ENCODE measurements at places on chromosomes 6 and 20.

- no peak for DNase-seq
Observed at GRCh38 chr6:91437315-91437729, 850.5 kb upstream of the MAP3K7 start.

- DNase-seq, result no peak
Observed at GRCh38 chr6:124679387-124679786, 282.9 kb upstream of the RNF217 start.

- no peak for DNase-seq
Observed at GRCh38 chr6:35533981-35534380, 21.3 kb upstream of the TULP1 start.

DNA sequence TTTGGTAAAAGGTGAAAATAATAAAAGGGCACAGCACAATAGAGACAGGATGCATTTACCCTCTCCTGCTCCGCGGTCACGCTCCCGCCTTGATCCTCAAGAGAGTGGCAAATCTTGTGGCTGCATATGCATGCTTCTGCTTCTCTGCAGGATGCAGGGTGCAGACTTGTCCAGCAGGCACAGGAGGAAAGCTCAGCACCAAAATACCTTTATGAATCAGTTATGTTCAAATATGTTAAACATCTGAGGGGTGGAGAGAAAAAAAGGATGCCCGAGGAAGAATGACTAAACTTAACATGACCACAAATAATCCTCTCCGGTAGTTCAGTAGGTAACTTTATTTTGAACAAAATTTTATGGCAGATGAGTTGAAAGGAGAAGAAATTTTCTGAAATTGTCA lies 366.1 kb upstream of the SOX4 start:
- DNase-seq, result no peak

DNA sequence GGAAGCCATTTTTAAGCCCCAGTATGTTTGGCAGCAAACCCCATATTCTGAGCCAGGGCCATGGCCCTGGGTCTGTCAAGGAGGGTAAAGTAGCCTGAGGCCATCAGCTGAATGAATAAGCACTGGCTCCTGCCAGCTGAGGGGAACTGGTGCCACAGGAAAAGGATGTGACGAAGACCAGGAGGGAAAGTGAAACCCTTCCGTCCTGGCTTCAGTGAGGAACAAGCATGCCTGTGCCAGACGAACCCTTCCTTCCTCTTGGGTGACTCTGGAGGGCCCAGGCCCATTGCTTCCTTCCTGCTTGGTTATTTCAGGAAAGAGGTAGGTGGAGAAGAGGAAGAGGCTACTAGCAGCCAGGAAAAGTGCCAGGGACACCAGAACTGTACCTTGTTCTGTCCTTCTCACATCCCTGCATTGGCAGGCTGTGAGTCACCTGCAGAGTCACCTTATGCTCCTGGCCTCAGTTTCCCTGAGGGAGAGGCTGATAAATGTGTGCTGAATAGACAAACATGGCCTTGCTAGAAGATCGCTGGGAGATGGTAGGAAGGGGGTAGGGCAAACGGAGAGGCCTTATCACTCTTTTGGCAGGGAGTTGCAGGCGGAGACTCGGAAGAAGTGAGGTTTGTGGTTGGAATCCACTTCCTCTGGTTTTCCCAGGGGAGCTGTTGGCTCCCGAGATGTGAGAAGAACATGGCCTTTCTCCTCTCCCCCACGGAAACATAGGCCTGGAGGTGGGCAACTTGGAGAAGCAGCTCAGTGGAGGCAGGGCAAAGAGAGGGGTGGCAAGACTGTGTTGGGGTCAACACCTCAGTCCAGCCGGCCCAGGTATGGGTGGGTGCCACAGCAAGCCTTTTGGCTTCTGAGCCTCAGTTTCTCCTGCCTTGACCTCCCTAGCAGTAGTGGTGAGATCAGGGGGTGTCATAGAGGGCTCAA lies 37.4 kb downstream of the COX4I2 start:
- DNase-seq, result no peak

- no peak for DNase-seq
Observed at GRCh38 chr6:165701564-165702354, 38.7 kb upstream of the PDE10A start.
